Fibroblast of skin of left quadriceps (primary cell): ENCODE measurements at places on chromosomes 2 and 18.
A peak's percentile ranks its signal among the peaks of the same experiment; 100 is the strongest.

DNA sequence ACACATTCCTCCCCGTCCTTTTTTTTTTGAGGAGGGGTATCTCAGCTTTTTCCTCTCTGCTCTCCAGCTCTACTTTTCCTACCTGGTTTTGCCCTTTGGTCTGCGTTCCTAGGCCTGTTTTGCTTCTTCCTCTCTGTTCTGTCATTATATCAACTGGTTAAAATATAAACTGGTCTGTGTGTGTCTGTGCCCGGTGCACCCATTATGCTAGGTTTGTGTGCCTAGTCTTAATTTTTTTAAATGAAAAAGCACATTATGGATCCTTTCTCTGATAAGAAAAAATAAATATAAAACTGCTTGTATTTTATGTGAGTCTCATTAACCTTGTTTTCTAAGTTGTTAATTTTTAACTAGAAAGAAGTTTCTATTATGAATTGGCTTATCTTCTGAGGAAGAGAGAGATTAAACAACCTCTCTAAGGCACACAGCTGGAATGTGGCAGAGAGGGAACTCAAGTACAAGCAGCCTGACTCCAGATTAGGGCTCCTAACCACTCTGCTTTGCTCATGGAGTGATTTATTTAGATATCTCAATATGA lies 17.4 kb downstream of the SLC38A11 start:
- DNase-seq = no peak

DNA sequence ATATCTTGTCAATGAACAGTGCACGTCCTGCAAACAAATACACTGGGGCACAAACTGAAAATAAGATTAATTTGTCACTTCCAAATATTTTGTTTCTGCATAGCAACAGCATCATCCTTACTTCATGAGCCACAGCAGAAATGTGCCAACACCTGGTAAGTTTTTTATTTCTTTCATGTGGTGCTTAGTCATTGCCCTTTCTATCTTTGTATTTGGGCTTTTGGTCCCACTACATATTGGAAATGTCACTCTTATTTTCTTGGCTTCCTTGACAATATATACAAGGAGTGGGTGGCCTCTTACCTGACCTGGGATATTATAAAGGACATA lies 208.0 kb downstream of the RBM43 start:
- DNase-seq = no peak

DNA sequence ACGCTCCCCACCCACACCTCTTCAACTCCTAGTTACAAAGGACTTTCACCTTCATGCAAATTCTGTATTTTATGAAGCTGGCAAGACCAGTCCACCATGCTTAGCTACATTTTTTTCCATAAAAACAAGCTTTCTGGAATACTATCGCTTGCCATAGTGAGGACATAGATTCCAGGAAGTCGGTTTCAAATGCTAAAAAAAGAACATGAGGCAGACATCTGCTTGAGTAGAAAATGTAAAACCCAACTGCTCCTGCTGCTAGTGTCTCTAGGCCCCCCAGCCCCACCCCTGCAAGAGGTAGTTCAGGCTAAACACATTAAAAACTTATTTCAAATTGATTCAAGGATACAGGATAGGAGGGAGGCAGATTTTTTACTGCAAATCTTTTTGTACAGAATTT lies 148.9 kb downstream of the SMAD2 start:
- no peak for DNase-seq

GRCh38 chr2:36459725-36460137 lies 104.2 kb downstream of the CRIM1 start:
- no peak for DNase-seq

GRCh38 chr18:48615566-48616401 lies 77.0 kb downstream of the CTIF start:
- no peak for DNase-seq

GRCh38 chr2:227152093-227152766 lies 11.8 kb downstream of the COL4A4 start:
- DNase-seq = no peak

GRCh38 chr2:45300026-45300750 lies 290.9 kb upstream of the SIX2 start:
- DNase-seq = no peak

DNA sequence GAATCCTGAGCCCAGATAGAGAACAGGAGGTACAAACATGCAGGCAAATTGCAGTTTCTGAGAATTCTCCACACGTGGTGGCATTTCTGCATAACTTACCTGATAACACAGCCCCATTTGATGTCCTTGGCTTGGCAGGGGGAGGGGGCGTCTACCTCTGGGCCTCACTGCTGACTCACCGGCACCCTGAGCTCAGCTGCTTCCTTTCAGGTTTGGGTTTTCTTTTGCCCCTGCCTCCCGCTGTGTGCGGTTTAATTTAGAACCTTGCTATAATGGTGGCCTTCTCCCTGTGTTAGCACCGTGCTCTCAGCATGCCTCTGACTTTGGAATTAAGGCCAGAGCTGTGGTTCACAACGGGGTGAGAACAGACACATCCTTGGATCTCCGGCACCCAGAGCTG lies 4.4 kb downstream of the CTIF start:
- no peak for DNase-seq

DNA sequence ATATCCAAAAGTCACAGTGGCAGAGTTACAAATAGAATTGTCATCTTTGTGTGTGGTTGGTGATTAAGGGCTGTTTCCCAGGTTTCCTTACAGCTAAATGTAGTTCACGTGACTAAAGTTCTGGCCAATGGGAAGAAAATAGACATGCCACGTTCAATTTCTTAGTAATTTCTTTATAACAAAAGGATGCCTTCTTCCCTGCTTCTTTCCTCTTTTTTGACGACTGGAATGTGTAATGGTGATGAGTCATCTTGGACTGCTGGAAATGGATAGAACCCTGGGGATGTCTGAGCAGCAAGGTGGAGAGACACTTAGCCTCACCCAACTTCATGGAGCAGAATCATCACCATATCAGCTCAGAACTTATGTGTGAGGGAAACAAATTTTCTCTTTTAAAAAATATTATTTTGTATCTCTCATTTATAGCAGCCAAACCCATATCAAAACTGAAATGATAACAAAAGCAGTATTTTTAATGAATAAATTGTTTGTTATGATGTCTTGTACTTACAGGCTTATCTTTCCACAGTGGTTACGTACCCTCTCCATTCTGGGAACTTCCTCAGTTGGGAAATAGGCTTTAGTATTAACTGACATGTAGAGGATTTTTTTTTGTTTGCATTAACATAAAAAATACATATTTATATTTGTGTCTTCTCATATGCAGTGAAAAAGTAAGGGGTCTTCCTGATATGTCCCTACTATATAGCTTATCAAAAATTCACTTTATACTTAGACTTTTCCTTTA lies 91.1 kb upstream of the CDH2 start:
- peak; percentile 16 for DNase-seq

GRCh38 chr2:10475811-10476660 lies 27.9 kb upstream of the ODC1 start:
- DNase-seq = no peak

- DNase-seq = no peak
Measured at GRCh38 chr2:79740879-79741443, 228.1 kb downstream of the CTNNA2 start.

DNA sequence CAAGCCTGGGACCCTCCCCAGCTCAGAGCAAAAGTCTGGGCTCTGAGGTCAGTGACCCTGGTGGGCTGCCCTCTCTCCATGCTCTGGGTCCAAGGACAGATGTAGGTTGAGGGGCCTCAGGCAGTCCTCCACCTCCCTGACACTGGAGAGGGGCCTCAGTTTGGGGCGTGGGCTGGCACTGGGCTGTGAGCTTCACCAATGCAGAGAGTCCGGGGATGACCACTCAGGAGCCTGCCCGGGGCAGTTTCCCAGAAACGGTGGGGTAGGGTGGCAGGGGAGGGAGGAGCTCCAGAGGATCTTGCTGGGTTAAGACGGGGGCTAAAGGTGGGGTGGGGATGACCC lies 40.5 kb upstream of the SMAD7 start:
- no peak for DNase-seq

DNA sequence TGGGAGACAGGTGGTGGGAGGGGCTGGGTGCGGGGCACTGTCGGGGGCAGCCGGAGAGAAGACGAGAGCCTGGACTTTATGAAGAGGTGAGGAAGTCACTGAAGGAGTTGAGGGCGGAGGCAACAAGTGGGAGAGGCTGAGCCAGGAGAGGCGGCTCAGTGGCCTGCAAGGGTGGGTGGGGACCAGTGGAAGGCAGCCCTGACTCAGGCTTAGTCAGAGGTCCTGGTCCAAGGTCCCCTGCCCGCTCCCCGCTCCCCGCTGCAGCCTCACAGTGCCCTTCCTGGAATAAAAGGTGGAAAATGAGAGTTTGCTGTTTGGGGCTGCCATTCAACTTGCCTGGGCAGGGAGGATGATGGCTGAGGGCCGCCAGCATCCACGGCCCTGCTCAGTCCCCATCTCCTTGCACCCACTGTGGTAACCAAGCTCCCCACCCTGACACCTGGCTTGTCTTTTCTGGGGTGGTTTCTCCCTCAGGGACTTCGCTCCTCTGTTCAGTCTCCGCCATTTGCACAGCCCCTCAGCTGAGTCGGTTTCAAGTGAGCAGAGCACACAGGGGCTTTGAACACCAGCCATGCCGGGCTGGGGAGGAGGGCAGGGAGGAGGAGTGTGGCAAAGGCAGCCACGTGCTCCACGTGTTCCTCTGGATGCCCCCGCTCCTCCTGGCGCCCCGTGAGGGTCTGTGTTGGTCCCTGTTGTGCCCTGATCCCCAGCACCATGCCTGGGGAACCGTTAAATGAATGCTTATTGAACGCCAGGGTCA lies 13.7 kb upstream of the RALB start:
- DNase-seq = no peak

DNA sequence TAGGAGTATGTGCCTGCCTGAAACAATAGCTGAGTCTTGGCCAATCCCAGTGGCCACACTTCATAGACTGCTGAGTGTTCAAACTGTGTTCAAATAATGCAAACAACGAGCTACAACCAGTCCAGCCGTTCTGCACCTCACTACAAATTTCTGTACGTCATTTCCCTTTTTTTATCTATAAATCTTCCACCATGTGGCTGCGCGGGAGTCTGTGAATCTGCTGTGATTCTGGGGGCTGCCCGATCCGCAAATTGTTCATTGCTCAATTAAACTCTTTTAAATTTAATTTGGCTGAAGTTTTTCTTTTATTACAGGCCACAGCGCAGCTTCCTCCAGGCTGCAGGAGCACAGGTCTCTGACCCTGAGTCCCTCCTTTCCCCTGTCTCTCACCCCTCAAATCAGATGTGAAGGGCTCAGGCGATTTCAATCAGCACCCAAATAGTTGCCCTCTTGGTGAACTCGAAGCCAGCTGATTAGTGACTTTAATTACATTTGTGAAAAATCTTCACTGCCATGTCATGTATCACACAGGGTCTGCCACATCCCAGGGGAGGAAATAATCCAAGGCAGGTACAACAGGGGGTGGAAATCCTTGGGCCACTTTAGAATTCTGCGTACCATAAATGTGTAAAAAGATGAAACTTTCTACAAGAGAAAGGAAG lies 145.6 kb downstream of the NDUFA10 start:
- DNase-seq = no peak

GRCh38 chr2:68152681-68153347 lies 4.9 kb upstream of the PNO1 start:
- DNase-seq = no peak
